IMR-90 (cell line): ENCODE measurements at places on chromosomes 4 and X. TPM values are rescaled to one million over a fixed set of nuclear protein-coding genes. Genes with fewer than 3 reads are reported as not detected.

MMRN1 gene
- not detected in 2 replicates for total RNA-seq

C4orf36 gene
- total RNA-seq, result 0.18 and 0.28 TPM in 2 replicates

ARSJ gene
- 126 and 143 TPM in 2 replicates for total RNA-seq

DNA sequence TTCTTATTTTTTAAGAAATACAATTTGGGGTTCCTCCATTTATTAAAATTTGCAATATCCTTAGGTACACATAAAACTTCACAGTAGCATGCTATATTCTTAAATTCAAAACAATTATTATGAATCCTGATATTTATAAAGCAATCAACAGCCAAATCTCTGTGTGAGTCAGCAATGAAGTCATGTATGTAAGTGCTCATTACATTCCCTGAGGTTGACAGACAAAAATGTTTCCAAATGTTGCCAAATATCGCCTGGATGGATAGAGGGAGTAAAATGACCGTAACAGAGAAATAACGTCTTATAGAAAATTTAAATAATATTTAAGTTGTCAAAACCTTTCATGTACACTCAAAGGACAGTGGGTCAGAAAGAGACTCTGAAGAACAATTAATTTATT lies 220.0 kb downstream of the PCDH18 start:
- DNase-seq, result peak; percentile 43
- no peak overlapping the region for H3K27ac ChIP-seq
- no peak overlapping the region for H3K4me3 ChIP-seq
- no peaks in the 10 kb centered on the region for H3K27me3 ChIP-seq

DNA sequence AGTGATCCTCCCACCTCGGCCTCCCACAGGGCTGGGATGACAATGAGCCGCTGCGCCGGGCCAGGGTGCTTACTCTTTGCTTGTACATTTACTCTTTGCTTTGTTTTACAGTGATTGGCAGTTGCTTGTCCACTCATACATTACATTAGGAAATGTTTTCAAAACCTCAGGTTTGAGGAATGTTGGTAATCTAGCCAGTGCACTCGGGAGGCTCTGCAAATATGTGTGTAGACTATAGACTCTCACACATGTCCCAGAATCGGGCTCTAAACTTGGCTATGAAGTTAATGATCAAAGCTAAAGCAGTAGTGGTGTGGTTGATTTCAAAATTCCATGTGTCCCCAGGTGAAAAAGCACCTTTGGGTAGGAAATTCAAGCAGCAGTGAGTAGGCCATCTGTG lies 20.5 kb downstream of the TRMT44 start:
- H3K4me3 ChIP-seq, result no peak overlapping the region
- H3K27ac ChIP-seq, result no peak overlapping the region
- H3K27me3 ChIP-seq, result no peaks in the 10 kb centered on the region
- no peak for DNase-seq
- peaks cover 35% of the 10 kb centered on the region for H3K36me3 ChIP-seq

- H3K27me3 ChIP-seq, result no peaks in the 10 kb centered on the region; the same call in 1 of the 2 replicates
- H3K36me3 ChIP-seq, result no peaks in the 10 kb centered on the region
- no peak overlapping the region for H3K4me3 ChIP-seq
- no peak for DNase-seq
- H3K27ac ChIP-seq, result no peak overlapping the region
- H3K4me1 ChIP-seq, result peaks cover 1% of the 10 kb centered on the region; the same call in 1 of the 2 replicates
Measured at GRCh38 chr4:17544205-17544604, 29.2 kb downstream of the CLRN2 start.

GRCh38 chrX:30282527-30282926 lies 26.7 kb downstream of the NR0B1 start:
- H3K27ac ChIP-seq, result no peak overlapping the region
- no peak overlapping the region for H3K4me3 ChIP-seq
- no peaks in the 10 kb centered on the region for H3K36me3 ChIP-seq
- H3K4me1 ChIP-seq, result peaks cover 4% of the 10 kb centered on the region; the same call in 1 of the 2 replicates
- peak; percentile 10 for DNase-seq
